ENCODE measurements at places on chromosomes 2 and 18. TPM values are rescaled to one million over a fixed set of nuclear protein-coding genes. Genes with fewer than 3 reads are reported as not detected.

Gene AQP12A
- total RNA-seq, result not detected

Gene HK2
- total RNA-seq, result 40.8 TPM

Gene TMEM247
- total RNA-seq, result 4.7 TPM

Gene ALLC
- not detected for total RNA-seq

Gene FHL2
- total RNA-seq, result 33.6 TPM

Gene CFAP53
- 0.87 TPM for total RNA-seq

Gene EFHD1
- 5.2 TPM for total RNA-seq

Gene ONECUT2
- 2.5 TPM for total RNA-seq

Gene GNAL
- not detected for total RNA-seq

Gene ARHGAP28
- 5.2 TPM for total RNA-seq

Gene SERPINB11
- total RNA-seq, result not detected

Gene CHRNG
- not detected for total RNA-seq

Gene SPC25
- 53.4 TPM for total RNA-seq

Gene WNT10A
- not detected for total RNA-seq

Gene TNFRSF11A
- 0.04 TPM for total RNA-seq

Gene DPY30
- 90.4 TPM for total RNA-seq

Gene ZNF385B
- total RNA-seq, result not detected
